Immature natural killer cell (primary cell): ENCODE measurements at places on chromosomes 16 and 17. TPM values are rescaled to one million over a fixed set of nuclear protein-coding genes. Genes with fewer than 3 reads are reported as not detected.

DNA sequence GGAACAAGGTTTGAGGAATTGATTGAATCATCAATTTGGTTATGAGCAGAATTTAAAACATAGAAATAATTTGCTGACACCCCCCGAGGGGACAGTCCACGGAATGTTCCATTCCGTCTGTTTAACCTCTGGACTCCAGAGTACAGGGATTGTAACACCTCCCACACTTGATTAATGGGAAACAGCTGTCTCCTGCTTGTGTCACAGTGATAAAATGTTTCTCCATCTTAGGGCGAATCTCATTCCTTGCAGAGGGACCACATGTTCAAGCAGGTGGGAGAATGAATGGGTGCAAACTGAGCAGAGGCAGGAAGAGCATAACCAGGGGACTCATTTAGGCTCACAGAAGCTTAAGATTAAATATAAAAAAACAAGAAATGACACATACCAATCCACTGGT is 249.5 kb upstream of the RBFOX1 start:
- no peak for DNase-seq

The ABR gene
- polyA plus RNA-seq: 36.2 TPM

DNA sequence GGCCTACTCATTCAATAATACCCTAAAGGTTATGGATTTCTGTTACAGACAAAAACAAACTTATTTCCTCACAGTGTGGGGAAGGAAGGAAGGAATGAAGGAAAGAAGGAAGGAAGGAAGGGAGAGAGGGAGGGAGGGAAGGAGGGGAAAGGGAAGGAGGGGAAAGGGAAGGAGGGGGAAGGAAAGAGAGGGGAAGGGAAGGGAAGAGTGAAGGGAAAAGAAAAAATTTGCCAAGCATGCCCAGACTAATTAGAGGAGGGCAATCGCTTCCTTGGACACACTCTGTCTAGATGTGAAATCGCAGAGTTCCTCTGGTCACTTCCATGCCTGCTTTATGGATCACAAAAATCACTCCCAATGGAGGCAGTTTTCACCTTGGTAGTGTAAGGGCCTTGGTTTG is 570.1 kb upstream of the SOX9 start:
- no peak for DNase-seq

The ODAD4 gene
- polyA plus RNA-seq: 0.15 TPM

DNA sequence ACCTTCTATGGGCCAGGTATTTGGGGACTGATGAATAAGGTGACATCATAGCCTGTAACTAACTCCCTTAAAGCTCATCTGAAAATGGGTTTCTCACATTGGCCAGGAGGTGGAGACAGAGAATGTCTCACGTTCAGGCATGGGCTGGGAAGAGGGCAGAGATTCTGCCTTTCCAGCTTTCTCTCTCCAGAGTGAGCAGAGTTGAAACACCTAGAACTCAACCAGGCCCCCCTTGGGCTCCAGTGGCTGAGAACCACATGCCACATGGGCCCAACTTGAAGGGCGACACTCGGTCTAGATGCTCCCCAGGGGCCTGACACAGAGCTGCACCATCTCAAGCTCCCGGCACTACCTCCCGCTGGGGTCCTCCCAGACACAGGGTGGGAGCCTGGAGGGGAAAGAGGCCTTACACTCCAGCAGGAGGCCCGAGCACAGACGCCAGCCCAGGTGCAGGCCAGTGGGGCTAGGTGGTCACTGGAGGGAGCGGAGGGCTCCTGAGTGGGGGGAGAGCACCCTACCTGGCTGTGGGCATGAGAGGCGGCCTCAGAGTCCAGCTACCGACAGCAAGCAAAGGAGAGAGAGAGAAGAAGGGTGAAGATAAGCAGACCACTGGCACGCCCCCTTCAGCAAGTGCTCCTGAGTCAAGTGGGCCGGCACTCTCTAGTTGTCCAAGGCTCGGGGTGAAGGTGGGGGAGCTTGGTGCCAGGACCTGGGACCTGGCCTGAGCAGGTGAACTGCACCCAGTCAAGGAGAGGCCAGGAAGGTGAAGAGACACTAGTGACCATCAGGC is 55.9 kb downstream of the MYO18A start:
- DNase-seq: peak; percentile 32

GRCh38 chr17:19718613-19719354 is 2.4 kb upstream of the SLC47A2 start:
- no peak for DNase-seq

DNA sequence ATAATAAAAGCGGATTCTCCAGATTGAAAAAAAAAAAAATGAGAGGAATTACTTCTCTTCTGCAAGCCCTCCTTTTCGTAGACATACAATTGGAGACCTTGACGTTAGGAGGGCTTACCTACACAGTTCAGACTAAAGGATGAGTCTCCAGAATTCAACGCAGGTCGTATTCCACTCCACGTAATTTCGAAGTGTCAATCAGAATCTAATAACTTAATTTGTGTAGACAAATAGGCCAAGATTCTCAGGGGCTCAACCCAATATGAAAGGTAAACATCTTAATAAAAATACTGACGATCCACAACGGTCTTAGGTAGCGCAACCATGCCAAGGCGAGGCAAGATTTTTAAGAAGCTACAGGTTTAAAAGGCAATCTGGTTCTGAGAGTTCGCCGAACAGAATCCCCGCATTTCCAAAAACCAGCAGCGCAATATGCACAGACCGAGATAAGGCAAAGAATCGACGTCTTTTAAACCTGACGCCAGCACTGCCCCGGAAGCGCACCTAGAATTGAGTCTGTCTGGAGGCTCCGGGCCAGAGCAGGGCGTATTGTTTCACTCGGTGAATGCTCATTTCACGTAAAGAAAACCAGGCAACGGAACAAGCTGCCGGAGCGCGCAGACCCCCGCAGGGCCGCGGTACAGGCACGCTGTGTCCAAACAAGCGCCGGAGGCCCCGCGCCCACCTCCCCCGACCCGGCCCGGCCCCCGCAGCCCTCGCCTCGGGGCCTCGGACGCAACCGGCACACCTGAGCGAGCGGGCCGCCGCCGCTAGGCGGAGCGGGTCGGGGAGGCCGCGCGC is 623 bp downstream of the MBTPS1 start:
- DNase-seq: no peak

- no peak for DNase-seq
Observed at GRCh38 chr17:13952009-13952750, 117.1 kb upstream of the COX10 start.

- no peak for DNase-seq
Observed at GRCh38 chr16:65532258-65532657, 410.4 kb upstream of the CDH11 start.

GRCh38 chr17:44120851-44121605 is 2.4 kb downstream of the HDAC5 start:
- DNase-seq: no peak

DNA sequence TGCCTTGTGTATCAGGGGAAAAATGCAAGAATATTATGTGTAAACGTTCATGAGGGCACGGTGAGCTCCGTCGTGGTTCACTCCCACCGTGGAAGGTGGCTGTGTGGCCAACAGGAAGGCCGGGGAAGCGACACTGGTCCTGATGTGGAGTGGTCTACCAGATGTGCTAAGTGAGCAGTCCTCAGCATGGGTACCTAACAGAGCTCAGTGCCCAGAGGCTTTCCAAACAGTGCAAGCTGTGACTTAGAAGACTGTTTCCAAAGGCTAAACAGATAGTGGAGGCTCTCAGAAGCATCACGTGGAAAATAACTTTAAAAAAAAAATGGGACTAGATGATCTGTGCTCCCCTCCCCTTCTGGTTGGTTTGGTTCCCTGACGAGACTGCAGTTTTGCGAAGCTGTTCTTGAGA is 199.3 kb upstream of the CHMP6 start:
- DNase-seq: no peak

- peak; percentile 14 for DNase-seq
Observed at GRCh38 chr16:28549301-28549899, 4.3 kb upstream of the SGF29 start.

The RHBDL1 gene
- not detected for polyA plus RNA-seq

DNA sequence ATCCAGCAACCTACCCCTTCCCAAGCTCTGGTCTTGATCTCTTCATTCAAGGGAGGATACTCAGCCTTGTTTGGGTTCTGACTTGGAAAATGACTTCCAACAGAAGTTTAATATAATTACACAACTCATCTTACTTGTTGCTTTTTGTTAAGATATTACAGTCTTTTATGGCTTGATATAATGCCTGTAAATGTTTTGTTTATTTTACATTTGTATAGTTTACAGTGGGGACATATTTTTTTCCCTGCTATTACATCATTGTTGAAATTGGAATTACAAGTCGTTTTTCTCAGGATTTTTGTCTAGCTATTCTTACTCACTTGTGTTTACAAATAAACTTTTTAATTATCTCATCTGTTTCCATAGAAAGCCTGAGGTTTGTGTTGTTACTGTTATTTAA is 436.0 kb downstream of the CNTNAP4 start:
- DNase-seq: no peak

- DNase-seq: no peak
Observed at GRCh38 chr16:85931596-85932402, 32.8 kb downstream of the IRF8 start.

- DNase-seq: no peak
Observed at GRCh38 chr17:33052856-33053255, 61.2 kb downstream of the SPACA3 start.

The DPEP3 gene
- not detected for polyA plus RNA-seq

GRCh38 chr16:71610936-71611871 is 14.8 kb upstream of the MARVELD3 start:
- DNase-seq: peak; percentile 52

- DNase-seq: no peak
Observed at GRCh38 chr16:35532576-35532975, 2073.2 kb downstream of the TP53TG3F start.

GRCh38 chr16:81740169-81740568 is 38.9 kb upstream of the PLCG2 start:
- no peak for DNase-seq

The GDE1 gene
- polyA plus RNA-seq: 61.5 TPM

DNA sequence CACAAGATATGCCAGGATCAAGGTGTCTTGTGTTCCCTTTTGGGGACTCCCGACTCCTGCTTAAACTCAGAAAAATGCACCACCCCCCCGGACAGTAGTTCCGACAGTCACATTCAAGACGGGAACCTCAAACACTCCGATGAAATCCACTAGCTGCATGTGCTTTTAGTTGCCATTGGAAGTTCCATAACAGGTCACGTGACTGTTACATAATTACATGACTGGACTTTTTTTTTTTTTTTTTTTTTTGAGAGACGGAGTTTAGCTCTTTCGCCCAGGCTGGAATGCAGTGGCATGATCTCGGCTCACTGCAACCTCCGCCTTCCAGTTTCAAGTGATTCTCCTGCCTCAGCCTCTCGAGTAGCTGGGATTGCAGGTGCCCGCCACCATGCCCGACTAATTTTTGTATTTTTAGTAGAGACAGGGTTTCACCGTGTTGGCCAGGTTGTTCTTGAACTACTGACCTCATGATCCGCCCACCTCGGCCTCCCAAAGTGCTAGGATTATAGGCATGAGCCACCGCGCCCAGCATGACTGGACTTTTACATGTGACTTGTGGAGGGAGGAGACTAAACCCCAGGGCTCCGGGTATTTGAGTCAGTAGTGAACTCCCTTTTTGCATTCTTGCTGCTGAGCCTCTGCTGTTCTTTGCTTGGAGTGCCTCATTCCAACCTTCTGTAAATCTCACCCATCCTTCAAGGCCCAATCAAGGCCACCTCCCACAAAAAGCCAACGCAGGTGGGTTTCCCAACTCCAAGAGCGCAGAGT is 1.6 kb downstream of the SIRT7 start:
- no peak for DNase-seq

The MLKL gene
- polyA plus RNA-seq: 8.3 TPM

The NPIPB13 gene
- polyA plus RNA-seq: 0.43 TPM

The TMC8 gene
- 55.2 TPM for polyA plus RNA-seq

DNA sequence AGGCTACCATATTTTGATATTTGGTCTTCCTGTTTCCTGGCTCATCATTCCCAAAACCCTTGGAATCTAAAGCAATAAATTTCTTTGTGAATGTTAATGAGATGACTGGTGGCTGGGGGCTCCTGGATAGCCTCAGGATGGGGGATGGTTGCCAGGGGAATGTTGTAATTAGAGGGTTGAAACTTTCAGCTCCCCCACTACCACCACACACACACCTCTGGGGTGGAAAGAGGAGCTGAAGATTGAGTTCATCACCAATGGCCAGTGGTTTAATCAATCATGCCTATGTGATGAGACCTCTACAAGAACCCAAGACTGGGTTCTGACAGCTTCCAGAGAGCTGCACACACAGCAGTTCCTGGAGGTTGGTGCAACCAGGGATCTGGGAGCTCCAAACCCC is 59.1 kb downstream of the HS3ST3A1 start:
- DNase-seq: no peak

The HOXB8 gene
- not detected for polyA plus RNA-seq

The PDE6G gene
- 75.1 TPM for polyA plus RNA-seq
